CD8-positive, alpha-beta T cell (primary cell): ENCODE measurements at places on chromosomes 5 and 9.

DNA sequence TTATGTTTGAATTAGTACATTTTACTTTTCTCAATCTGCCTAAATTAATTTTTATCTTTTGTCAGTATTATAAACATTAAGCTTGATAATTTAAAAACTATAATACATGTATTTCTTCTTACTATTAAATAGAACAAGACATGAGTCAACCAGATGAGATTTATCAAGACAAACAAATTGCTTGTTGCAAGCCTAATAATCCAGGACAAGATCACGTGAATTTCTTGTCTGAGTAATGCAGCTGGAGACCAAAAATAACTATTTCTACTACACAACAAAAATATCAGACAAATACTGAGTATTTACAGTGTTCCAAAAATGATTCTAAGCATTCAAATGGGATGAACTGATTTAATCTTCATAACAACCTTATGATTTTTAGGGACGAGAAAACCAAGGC, 339.1 kb upstream of the PRR16 start:
- no peak for DNase-seq

DNA sequence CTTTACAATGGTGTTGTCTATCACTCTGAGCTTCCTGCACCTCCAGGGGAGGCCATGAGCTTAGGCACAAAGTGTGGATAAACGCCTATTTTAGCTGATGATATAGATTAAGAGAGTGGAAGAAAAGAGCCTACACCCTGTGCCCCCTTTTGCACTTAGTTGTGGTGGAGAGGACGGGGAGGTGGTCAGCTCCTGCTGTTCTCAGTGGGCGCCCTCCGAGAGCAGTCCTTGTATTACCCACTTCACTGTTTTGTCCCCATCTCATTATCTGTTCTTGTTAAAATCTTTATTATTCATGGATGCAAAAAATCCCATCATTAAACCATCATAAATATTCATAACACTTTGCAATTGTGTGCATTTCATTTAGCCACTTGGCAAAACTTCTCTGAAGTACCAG, 303.3 kb downstream of the EFNA5 start:
- no peak for DNase-seq

DNA sequence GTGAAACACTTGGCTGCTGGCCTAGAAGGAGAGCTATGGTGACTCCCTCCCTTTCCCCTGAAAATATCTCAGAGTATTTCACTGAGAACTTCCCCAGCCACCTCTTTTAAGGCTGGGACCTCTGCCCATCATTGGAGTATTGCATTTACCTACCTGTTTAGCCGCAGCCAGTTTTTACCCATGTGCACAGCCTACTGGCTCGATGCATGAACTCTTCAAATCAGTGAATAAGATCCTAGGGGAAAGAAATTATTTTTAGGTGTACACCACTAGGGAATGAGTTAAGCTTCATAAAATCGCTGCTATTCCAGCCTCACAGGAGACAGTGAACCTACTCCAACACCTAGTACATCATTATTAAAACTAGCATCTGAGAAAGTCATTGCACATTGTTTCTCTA, 16.8 kb upstream of the FAM174A start:
- no peak for DNase-seq

GRCh38 chr9:22446950-22447617, 460 bp downstream of the DMRTA1 start:
- DNase-seq = no peak

GRCh38 chr9:23682352-23682751, 143.7 kb downstream of the ELAVL2 start:
- DNase-seq = no peak

DNA sequence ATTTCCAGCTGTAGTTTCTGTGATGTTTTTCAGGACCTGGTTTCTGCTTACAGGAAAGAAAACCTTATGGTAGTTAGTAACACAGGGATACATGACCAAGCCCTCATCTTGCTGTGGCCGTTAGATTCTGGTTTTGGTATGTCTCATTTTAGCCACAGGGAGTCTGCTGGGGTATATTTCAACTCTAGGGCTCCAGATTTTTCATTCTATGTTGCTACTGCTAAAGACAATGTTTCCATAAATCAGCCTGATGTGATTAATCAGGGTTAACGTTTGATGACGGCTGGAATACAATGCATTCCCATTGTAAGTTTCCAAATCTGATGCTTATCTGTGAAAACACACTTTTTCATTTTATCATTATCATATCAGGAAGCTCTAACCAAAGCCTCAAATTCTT, 48.2 kb downstream of the P4HA2 start:
- DNase-seq = no peak

GRCh38 chr5:135140446-135141204, 106.6 kb upstream of the PITX1 start:
- DNase-seq = no peak

DNA sequence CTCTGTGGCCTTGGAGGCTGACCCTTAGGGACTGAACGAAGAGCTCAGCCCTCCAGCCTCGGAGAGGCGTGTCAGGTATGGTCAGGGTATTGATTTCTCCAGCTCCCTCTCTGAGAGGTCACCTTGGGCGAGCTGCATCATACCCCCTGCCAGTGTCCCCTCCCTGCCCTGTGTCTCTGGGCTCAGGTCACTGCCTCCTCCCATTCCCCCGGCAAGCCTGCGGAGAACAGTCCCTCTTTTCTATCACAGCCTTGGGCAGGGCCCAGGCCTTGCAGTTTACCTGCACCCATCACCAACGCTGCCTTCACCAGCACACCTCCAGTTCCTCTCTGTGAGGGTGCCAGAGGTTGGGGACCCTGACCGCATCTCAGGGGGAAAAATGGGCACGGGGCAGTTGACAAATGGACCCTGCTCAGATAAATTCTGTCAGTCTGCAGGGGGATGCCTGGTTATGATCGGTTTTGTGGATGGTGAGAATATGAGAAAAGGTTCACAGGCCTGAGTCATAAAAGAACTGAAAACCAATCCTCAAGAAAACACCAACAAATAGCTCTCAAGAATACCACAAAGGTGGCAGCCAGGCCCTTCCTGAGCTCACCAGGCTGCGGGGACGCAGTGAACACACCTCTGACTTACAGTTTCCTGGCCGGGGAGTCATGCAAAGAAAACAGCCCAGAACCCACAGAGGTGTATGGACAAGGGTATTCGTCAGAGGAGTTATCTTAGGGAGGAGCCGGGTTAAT, 24.7 kb upstream of the RXRA start:
- peak; percentile 74 for DNase-seq

GRCh38 chr5:196350-196749, 5.1 kb downstream of the LRRC14B start:
- no peak for DNase-seq

- no peak for DNase-seq
Observed at GRCh38 chr5:40646266-40646665, 33.4 kb upstream of the PTGER4 start.

DNA sequence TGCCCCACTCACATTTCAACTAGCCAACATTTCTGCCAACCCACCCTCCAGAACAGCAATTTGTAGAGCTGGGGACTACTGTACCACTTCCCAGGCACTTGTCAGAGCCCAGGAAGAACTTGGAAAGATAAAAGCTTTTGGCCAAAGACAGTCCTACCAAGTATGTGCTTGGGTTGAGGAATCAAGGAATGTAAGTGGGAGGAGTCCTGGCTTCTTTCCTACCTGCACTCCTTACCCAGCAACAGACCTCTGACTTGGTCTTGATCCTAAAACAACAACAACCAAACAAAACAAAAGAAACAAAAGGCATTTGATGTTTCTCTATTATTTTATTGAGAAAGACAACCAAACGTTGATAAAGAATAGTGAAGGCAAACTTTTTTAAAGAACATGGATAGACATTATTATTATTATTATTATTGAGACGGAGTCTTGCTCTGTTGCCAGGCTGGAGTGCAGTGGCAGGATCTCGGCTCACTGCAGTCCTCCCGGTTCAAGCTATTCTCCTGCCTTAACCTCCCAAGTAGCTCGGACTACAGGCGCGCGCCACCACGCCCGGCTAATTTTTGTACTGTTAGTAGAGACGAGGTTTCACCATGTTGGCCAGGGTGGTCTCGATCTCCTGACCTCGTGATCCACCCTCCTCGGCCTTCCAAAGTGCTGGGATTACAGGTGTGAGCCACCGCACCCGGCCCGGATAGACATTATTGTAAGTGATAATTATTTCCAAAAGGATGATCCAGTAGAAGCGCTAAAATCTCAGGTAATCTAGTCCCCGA, 33.5 kb downstream of the ANXA2R start:
- DNase-seq = no peak

GRCh38 chr5:170542691-170543293, 39.0 kb downstream of the KCNIP1 start:
- no peak for DNase-seq

- no peak for DNase-seq
Observed at GRCh38 chr5:2991884-2992283, 240.4 kb upstream of the IRX2 start.

GRCh38 chr5:179225387-179225786, 119.9 kb downstream of the ADAMTS2 start:
- no peak for DNase-seq

- no peak for DNase-seq
Observed at GRCh38 chr9:5446451-5447236, 3.7 kb upstream of the CD274 start.
